ENCODE measurements at places on chromosomes 16 and 17.
A peak's percentile ranks its signal among the peaks of the same experiment; 100 is the strongest.

DNA sequence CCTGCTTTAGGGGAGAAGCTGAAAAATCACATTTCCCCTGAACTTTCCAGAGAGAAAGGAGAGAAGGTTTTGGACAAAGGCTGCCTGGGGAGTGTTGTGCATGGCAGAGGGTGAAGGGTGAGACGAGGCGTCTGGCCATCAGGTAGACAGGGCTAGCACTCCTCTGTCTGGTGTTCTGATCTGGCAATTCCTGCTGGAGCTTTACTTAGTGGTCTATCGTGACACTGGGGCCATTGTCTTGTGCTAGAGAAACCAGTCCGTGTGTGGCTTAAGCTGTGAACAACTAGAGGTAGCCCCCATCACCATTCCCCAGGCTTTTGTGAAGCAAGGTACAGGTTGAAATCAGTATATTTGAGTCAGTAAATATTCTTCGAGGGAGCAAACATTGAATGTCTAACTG, 8.5 kb downstream of the RHBDL3 start:
- no peak for DNase-seq
- no peak overlapping the region for H3K27ac ChIP-seq
- no peaks in the 10 kb centered on the region for H3K27me3 ChIP-seq
- H3K4me1 ChIP-seq = peaks cover 6% of the 10 kb centered on the region
- no peaks in the 10 kb centered on the region for H3K36me3 ChIP-seq

- peaks cover 58% of the 10 kb centered on the region for H3K4me1 ChIP-seq
- peak overlapping the region; percentile 81 for H3K27ac ChIP-seq
- no peak overlapping the region for H3K4me3 ChIP-seq
- H3K36me3 ChIP-seq = no peaks in the 10 kb centered on the region
- DNase-seq = no peak
These were observed 3.4 kb downstream of the CAMKK1 start for GRCh38 chr17:3889325-3890012.

DNA sequence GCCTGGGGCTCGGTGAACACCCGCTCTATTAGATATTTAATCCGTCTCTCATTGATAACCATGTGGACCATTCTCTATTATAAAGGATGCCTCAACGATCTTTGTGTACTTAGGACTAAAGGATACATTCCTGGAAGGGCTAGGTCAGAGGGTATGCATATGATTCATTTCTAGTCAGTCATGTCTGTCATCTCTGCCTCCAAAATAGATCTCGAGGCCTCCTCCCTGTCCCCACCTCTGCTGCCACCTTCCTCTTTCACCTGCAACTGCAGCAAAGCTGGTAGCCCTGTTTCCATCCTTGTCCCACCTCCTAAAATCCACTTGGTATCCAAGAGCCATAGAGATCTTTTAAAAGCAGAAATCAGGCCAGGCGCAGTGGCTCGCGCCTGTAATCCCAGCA, 121.5 kb downstream of the KATNIP start:
- no peaks in the 10 kb centered on the region for H3K27me3 ChIP-seq
- H3K4me3 ChIP-seq = no peak overlapping the region
- H3K4me1 ChIP-seq = peaks cover 4% of the 10 kb centered on the region
- H3K27ac ChIP-seq = no peak overlapping the region

DNA sequence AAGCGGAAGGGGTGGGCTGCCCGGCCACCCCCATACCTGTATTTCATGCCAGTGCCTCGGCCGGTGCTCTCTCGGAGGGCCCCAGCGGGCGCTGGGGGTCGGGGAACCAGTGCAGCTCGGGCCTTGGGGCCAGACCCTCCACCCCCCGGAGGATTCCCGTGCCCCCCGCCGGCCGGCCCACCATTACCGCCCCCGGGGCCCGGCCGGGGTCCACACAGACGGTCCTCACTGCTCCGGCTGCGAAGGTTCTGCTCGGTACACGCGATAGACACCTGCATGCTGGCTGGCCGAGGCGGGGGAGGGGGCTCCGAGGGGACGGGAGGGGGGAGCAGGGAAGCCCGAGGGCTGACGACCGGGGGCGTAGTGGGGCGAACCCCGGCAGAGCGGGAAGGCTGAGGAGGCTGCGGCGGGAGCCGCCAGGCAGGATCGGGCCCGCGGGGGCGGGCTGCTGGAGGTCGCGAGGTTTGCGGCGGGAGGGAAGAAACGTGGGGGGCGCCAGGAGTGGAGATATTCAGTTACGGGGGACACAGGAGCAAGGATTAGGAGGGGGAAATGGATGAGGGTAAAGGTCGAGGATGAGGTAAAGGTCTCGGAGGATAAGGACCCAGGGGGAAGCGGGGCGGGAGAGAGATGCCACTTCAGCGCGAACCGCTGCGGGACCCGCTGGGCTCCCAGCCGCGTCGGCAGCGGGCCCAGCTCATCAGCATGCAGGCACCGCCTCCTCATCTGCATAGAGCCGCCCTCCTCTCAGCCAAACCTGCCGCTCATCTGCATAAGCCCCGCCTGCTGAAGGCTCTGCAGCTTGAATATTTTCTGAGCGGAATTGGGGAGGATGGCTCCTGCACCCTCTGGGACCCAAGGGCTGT, at the start of gene KCNAB3:
Gene KCNAB3 (minus strand): TSS at position 699 of the 866 bp plus-strand sequence. CDS start 421 bp downstream, at position 278.
- no peak within 1 kb of the TSS for H3K27ac ChIP-seq
- H3K4me3 ChIP-seq = peak within 1 kb of the TSS; percentile 98
- H3K4me1 ChIP-seq = peaks cover 19% of the 10 kb centered on the region
- no peaks in the 10 kb centered on the region for H3K27me3 ChIP-seq
- no peaks in the 10 kb centered on the region for H3K36me3 ChIP-seq
- no peak for DNase-seq

- H3K36me3 ChIP-seq = no peaks in the 10 kb centered on the region
- peak; percentile 97 for DNase-seq
- no peaks in the 10 kb centered on the region for H3K27me3 ChIP-seq
- peak overlapping the region; percentile 84 for H3K27ac ChIP-seq
- H3K4me3 ChIP-seq = peak overlapping the region; percentile 73
These were observed 75.8 kb downstream of the MRC2 start for GRCh38 chr17:62703261-62703775.

DNA sequence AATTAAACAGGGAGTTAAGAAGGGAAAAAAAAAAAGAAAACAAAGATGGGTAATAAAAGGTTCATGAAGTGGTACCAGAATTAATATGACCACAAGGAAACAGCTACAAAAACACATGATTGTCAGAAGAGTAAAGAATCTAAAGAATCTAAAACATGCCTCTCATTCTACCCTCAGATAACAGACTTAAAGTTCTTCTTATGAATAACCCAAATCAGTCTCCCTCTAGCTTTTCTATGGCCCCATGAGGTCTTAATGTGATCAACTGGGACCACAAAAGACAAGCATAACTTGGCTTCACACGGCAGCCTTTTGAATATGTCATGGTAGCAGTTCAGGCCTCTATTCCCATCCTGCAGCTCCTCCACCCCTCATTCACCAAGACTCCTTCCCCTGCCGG, 6.9 kb downstream of the MYH10 start:
- H3K4me1 ChIP-seq = peaks cover 9% of the 10 kb centered on the region
- no peak overlapping the region for H3K4me3 ChIP-seq
- no peak overlapping the region for H3K27ac ChIP-seq
- no peaks in the 10 kb centered on the region for H3K36me3 ChIP-seq

DNA sequence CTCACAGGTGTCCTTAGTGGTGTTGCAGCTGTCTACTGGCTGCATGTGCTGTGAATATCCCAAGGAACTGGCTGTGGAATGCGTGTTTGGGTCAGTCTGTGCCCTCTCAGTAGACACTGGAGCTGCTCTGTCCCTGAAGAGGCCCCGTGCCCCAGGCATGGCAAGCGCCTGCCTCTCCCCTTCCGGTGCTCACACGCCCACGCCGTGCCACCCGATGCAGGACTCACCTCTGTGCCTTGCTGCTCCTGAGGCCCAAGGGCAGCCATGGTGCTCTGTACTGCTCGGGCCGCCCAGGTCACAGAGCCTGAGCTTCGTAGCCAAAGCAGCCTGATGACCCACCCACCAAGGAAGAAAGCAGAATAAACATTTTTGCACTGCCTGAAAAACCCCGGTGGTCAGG, 10.0 kb downstream of the RGS11 start:
- no peak overlapping the region for H3K4me3 ChIP-seq
- H3K27ac ChIP-seq = no peak overlapping the region
- H3K27me3 ChIP-seq = no peaks in the 10 kb centered on the region
- H3K4me1 ChIP-seq = no peaks in the 10 kb centered on the region

GRCh38 chr16:23676924-23677480, 1.7 kb upstream of the PLK1 start:
- peaks cover 21% of the 10 kb centered on the region for H3K36me3 ChIP-seq
- no peaks in the 10 kb centered on the region for H3K27me3 ChIP-seq
- H3K4me1 ChIP-seq = peaks cover 23% of the 10 kb centered on the region
- DNase-seq = peak; percentile 33

DNA sequence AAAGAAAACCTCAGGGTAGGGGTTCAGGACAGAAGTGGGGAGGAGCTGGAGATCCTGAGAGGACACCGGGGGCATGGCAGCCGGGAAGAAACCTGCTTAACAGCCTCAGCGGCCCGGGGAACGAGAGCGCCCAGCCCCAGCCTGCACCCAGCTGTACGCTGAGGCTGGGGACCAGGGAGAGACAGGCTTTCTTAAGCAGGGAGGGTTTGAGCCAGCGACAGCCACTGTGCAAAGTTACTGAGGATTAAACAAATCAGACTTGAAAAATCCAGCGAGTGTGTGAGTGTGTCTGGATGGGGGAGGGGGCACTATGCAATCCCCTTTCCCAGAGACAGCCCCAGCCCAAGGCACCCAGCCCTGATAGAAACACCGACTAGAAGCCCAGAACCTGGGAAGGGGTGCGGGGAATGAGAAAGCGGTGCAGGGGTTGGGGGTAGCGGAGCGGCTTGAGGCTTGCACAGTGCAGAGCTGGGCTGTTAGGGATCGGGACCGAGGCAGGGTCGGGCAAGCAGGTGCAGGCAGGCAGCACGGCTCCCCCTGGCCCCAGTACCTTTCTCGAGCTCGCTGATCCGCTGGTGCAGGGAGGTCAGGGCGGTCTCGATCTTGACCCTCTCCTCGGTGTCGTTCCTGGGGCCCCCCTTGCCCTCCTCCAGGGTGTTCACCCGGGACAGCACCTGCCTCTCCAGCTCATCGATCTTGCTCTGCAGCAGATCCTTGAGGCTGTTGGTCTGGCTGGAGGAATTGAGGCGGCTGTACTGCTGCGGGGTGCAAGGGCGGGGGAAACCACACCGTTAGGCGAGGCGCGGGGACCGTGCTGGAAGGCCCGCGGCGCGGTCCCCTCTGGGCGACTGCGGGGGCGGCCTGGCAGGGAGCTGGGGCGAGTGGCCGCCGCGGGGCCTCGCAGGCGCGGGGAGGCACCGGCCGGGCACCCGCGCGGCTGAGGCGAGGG, 1.2 kb downstream of the NPTX1 start:
- no peak for DNase-seq
- no peak overlapping the region for H3K27ac ChIP-seq
- peak overlapping the region; percentile 56 for H3K4me3 ChIP-seq
- no peaks in the 10 kb centered on the region for H3K36me3 ChIP-seq
- peaks cover 19% of the 10 kb centered on the region for H3K4me1 ChIP-seq

GRCh38 chr17:5883775-5884665, 186.2 kb upstream of the WSCD1 start:
- no peaks in the 10 kb centered on the region for H3K36me3 ChIP-seq
- peak overlapping the region; percentile 99 for H3K27ac ChIP-seq
- H3K4me1 ChIP-seq = peaks cover 18% of the 10 kb centered on the region

DNA sequence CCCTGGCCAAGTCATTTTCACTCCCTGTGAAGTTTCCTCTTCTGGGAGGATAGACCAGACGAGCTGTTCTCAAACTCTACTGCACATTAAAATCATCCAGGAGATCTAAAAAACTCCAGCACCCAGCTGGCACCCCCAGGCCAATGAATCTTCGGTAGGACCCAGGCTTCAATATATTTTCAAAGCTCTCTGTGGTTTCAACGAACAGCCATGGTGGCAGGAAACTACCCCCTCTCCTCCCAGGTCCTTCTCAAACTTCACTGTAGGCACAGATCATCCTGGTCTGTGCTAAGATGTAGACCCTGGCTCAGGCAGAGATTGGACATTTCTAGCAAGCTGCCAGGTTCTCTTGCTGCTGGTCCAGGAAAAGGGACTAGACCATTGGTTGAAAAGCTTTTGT, 38.7 kb upstream of the GRIN2A start:
- no peaks in the 10 kb centered on the region for H3K4me1 ChIP-seq
- no peaks in the 10 kb centered on the region for H3K36me3 ChIP-seq
- no peak overlapping the region for H3K27ac ChIP-seq
- no peak for DNase-seq
- H3K27me3 ChIP-seq = peaks cover 47% of the 10 kb centered on the region

DNA sequence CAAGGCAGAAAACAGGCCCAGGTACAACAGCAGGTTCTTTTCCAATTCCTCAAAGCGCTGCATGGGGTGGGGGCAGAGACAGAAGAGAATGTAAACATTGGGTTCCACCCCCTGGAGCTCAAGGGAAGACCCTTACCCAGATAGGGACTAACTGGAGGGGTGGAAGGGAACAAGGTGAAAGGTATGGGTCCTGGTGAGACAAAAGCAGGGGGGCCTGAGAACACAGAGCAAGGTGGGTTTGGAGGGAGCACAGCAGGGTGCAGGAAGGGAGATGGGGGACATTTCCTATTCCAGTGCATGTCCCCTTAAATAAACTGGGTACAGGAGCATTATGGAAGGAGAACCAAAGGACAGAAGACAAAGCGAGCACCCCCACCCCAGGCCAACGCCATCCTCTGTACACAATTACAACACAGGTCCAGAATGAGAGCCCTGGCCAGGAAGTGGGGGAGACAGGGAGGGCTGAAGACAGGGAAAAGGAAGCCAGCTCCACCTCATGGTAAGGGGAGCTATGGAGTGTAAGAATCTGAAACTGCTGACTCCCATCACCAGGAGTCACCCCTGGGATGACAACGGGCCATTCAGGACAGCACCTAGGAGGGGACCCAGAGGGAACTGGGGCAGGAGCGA, 2.1 kb upstream of the CD2BP2 start:
- no peak overlapping the region for H3K4me3 ChIP-seq
- H3K27me3 ChIP-seq = no peaks in the 10 kb centered on the region
- no peaks in the 10 kb centered on the region for H3K36me3 ChIP-seq
- no peak overlapping the region for H3K27ac ChIP-seq
- H3K4me1 ChIP-seq = peaks cover 26% of the 10 kb centered on the region

DNA sequence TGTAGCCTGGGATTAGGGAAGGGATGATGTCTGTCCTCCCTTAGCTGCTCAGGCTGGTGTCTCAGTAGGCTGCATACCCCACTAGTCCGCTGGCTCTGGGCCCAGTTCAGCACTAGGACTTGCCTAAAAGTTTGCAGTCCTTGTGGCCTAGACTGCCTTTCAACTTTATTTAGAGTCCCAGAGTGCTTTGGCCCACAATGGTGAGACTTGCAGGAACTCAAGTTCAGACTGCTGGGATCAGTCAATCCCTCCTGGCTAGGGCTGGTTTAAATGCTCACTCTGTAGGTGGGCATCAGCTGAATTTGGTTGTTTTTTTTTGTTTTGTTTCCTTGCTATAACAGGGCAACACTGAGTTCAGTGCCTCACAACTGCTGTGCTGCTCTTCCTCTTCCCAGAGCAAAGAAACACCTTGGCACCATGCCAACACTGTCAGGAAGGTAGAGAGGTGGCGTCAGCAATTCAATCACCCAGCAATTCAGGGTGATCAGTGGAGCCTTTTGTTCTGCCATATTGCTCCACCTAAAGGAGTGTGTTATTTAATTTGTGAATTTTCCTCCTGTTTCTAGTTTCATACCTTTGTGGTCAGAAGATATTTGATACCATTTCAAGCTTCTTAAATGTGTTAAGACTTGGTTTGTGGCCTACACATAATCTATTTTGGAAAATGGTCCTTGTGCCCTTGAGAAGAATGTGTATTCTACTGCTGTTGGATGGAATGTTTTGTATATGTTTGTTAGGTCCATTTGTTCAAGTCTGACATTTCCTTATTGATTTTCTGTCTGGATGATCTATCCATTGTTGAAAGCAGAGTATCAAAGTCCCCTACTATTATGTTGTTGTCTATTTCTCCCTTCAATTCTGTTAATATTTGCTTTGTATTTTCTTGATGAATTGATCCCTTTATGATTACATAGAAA, 284.0 kb upstream of the PMFBP1 start:
- H3K36me3 ChIP-seq = no peaks in the 10 kb centered on the region
- H3K4me3 ChIP-seq = no peak overlapping the region
- no peaks in the 10 kb centered on the region for H3K27me3 ChIP-seq
- DNase-seq = no peak
- no peaks in the 10 kb centered on the region for H3K4me1 ChIP-seq
